Right ventricle myocardium inferior (tissue), 1 donor: ENCODE measurements at places on chromosomes 11 and 22. TPM values are rescaled to one million over a fixed set of nuclear protein-coding genes. Genes with fewer than 3 reads are reported as not detected.

The PNPLA3 gene
- total RNA-seq: 0.46 TPM

The GAB4 gene
- total RNA-seq: not detected

The CCDC89 gene
- total RNA-seq: 0.22 TPM

The VSTM5 gene
- 0.08 TPM for total RNA-seq

The HTR3A gene
- total RNA-seq: not detected

The HMBS gene
- total RNA-seq: 22.8 TPM

The C22orf31 gene
- not detected for total RNA-seq

The POU2AF2 gene
- total RNA-seq: not detected

The DKK3 gene
- total RNA-seq: 515 TPM

The RASD2 gene
- total RNA-seq: 9.5 TPM

The ENTHD1 gene
- not detected for total RNA-seq

GRCh38 chr11:83554876-83555275 is 268.7 kb upstream of the CCDC90B start:
- DNase-seq: no peak

DNA sequence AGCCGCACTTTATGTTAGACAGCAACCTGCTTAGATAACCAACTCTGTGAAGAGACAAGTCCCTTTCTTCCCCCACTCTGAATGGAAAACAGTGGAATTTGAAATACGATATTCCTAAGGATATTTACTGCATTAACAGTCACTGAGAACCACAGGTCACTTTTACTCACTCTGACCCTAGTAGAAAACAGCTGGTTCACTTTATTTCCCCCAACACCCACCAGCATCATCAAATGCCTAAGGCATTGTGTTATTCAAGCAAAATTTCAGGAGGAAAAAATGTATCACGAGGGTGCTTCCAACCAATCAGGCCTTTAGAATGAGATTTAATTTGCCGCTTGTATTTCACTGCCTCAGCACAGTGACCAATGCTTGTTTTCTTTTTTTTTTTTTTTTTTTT is 1134.1 kb upstream of the CCDC90B start:
- no peak for DNase-seq

DNA sequence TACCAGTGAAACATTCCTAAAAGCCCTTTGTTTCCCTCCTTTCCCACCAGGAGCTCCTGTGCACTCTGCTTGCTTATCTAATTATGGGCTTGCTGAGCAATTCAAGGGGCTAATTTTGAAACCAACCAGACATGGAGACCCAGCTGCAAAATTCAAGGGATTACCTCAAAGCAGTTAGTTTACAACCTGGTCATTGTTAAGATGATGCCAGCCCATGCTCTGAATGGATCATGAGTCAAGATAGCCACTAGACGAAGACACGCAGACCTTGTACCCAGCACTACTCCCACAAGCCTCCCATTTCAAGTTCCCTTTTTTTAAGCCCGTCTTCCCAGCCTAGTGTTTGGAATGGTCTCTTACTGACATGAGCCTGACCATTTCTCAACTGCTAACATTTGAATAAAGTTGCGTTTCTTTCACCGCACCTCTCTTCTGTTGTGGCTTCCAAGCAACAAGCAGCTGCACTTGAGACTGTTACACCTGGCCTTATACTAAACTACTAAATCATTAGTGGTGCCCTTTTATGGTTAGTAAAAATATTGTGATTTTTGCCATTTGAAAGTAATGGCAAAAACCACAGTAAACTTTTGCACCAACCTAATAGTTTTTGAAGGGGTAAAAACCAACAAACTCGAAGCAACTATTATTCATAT is 315.3 kb upstream of the LUZP2 start:
- DNase-seq: no peak

DNA sequence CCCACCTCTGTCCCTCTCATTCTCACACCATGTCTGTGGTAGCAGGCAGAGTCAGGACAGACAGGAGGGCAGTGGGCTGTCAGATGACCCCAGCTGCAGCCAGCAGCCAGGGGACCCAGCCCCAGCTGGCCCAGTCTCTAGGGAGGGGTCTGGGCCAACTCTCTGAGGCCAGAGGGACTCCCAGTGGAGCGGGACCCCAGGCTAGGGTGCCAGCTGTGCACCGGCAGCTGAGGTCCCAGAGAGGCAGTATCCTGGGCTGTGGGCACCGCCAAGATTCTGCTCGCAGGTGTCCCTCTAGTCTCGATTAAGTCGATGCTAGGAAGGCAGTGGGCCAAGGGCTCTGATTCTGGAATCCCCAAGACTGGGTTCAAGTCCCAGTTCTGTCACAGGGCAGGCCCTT is 16.7 kb upstream of the FADD start:
- DNase-seq: peak; percentile 22

DNA sequence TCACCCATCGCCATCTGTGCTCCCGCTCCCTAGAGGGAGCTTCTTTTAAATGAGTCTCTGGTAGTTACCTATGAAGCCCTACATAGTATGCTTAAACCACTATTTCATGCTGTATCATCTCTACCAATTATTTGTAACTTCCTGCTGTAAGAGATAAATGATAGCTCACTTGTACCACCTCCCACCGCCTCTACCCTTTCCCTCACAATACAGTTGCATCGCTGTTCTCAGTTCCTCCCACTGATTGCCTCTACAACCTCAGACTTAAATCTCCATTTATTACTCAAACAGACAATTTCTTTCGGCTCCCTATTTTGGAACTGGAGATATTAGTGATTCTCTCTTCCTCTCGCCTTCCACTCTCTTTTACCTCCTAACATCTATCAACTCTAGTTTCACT is 222.9 kb upstream of the ZC3H12C start:
- DNase-seq: no peak

- DNase-seq: no peak
Observed at GRCh38 chr11:72652873-72653630, 21.2 kb downstream of the PDE2A start.

GRCh38 chr11:3003396-3004231 is 11.5 kb upstream of the NAP1L4 start:
- no peak for DNase-seq

GRCh38 chr11:47331454-47332302 is 20.8 kb downstream of the MYBPC3 start:
- DNase-seq: no peak

DNA sequence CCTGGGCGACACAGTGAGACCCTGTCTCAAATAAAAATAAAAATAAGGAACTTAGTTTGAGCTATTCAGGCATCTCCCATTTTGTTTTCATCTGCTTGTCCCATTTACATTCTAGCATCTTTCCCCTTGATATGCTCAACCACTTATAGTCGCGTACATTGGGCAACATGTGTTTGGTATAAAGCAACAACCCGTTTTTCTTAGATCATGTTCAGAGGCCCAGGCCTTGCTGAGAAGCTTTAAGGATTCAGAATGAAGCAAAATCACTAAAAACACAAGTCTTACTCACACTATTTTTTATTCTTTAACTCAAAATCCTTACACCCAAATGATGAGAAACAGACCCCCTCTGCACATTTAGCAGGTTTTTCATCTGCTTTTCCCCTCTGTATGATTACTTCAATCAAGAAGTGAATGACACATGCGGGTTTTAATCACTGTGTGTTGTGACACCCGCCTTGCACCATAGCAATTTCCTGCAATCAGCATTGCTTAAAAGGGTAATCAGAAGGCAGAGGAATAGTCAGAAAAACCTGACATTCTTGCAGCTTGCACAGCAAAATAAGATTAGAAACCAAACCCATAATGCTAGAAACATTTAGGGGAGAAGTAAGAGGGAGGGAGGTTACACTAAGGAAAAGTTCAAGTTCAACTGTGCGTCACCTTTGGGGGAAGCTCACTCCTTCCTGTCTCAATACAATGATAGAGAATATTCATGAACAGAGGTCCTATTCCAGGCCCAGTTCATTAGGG is 25.9 kb downstream of the ALG9 start:
- no peak for DNase-seq

- no peak for DNase-seq
Observed at GRCh38 chr22:29205594-29206371, at the start of gene EMID1. Gene EMID1, plus strand, starts transcription at chr22:29205896. Its CDS starts 143 bp downstream, at chr22:29206039.

DNA sequence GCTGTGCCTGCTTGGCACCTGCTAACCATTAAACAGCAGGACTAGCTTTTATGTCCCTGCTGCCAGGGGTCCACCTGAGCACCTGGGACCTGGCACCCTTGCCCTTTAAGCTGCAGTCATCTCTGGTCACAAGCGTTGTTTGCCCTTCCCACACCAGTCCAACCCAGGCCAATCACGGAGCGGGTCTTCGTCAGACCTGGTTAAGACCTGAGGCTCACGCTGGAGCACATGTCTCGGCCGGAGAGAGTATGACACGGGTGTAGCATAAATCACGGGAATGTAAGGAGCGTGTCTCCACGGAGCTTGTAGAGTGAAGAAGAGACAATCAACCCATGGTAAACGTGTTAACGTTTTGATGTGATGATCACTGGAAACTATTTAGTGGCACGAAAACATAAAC is 847.3 kb downstream of the BRD1 start:
- DNase-seq: no peak

DNA sequence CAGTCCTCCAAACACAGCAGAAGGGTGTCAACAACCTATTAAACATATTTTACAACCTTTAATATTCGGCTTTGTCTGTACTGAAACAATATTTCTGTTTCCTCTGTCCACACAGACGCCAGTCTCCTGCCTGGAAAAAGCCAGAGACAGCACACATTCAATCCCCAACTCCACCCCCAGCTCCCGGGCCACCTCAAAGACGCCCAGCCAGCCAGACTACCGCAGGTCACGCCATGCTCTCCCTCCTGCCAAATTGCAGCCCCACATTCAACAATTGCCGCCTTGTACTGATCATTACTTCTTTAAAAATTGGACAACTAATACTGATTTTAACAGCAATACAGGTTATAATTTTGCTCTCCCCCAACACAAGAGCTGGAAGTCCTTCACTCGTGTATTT is 1.2 kb downstream of the SERGEF start:
- DNase-seq: no peak
